Stimulated activated CD4-positive, alpha-beta T cell treated with anti-CD3 and anti-CD28 coated beads, Interleukin-12 subunit alpha, Interleukin-12 subunit beta, amount 100 ng/mL, for 24 hours (primary cell): ENCODE measurements at places on chromosomes 2 and 18.

DNA sequence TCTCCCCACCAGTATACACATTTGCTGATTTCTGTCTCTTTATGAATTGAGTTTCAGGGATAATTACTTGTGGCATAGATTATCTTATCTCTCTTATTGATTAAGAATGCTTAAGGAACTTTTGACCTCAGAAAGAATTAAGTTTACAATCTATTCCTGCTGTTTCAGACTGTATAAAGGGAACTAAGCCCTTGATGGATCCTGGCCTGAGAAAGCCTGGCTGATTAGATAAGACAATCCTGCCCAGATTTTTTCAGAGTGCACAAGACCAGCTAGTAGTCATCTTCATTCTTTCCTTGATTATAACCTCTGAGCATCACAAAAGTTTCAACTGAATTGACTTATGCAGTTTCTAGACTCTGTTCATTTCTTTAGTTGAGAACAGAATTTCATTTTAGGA is 22.7 kb upstream of the TFPI start:
- DNase-seq = no peak

GRCh38 chr18:74511823-74512222 is 15.7 kb downstream of the CNDP2 start:
- no peak for DNase-seq

DNA sequence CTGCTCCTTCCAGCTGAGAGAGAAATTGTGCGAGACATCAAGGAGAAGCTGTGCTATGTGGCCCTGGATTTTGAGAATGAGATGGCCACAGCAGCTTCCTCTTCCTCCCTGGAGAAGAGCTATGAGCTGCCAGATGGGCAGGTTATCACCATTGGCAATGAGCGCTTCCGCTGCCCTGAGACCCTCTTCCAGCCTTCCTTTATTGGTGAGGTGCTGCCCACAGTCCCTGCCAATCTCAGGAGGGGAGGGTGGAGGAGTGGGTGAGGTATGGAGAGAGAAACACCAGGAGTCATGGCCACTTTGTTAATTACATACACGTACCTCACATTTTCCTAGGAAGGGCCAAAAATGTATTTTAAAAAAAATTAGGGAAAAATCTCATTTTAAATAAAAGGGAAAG is 12.0 kb upstream of the DGUOK start:
- no peak for DNase-seq

GRCh38 chr2:65550246-65550645 is 117.8 kb upstream of the SPRED2 start:
- no peak for DNase-seq

DNA sequence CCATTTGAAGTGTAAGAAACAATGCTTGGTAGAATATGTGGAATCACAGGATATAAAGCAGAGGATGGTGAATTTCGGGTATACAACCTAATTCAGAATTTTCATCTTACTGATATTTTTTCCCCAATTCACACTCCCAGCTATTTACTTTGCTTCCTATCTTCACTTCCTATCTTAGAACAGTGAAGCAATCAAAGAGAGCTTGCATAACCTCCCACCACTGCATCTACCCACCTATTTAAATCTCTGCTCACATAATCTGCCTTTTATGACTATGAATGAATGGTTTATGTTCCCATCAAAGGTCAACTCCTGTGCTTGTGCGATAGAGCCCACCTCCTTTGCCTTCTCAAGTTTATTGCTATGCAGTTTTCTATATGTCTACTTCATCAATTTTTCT is 3.3 kb downstream of the RMDN2 start:
- DNase-seq = no peak

- no peak for DNase-seq
These were observed 181.3 kb upstream of the AGAP1 start for GRCh38 chr2:235312571-235312970.

DNA sequence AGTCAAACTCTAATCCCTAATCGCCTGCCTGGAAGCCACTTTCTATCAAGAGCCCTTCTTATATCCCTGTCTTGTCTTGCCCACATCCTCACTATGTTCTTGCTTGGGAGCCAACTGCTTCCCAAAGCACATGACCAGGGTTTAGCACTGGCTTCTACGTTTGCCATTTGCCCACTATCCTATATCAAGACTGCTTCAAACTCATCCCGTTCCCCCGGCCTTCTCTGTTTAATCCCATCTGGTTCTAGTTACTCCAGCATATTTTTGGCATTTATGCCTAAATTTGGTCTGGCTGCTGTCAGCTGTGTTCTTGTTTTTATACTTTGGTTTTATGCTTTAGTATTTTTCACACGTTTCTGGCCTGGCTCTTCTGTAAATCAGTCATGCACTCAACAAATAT is 40.2 kb downstream of the POLR1A start:
- no peak for DNase-seq

DNA sequence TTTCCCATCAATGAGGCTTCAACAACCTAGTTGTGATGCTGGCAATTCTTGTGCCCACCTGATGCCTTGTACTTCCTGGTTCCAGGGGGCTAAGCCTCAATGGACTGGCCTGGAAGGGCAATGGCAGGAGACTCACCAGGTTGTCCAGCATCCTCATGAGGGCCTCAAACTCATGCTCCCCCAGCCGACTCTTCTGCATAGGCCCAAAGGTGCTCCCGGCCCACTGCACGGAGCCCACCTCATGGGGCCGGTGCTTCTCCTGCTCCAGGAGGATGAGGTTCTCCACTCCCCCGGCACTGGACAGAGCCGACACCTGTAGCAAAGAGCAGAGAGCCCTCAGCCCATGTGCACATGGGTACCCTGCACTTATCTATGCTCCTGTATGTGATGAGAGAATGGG is 84.5 kb downstream of the ADD2 start:
- no peak for DNase-seq

GRCh38 chr2:15640261-15640711 is 48.6 kb downstream of the DDX1 start:
- no peak for DNase-seq

- DNase-seq = no peak
These were observed 390.3 kb downstream of the GPD2 start for GRCh38 chr2:156826341-156826933.

GRCh38 chr2:40284797-40285196 is 167.1 kb downstream of the SLC8A1 start:
- DNase-seq = no peak

- no peak for DNase-seq
These were observed 36.7 kb downstream of the LMAN2L start for GRCh38 chr2:96703021-96703751.

DNA sequence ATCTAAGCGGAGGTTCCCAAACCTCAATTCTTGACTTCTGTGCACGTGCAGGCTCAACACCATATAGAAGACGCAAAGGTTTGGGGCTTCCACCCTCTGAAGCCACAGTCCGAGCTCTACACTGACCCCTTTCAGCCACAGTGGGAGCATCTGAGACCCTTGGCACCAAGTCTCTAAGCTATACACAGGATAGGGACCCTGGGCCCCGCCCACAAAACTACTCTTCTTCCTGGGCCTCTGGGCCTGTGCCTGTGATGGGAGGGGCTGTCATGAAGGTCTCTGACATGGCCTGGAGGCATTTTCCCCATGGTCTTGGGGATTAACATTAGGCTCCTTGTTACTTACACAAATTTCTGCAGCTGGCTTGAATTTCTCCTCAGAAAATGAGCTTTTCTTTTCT is 1374.1 kb upstream of the NXPH2 start:
- no peak for DNase-seq

DNA sequence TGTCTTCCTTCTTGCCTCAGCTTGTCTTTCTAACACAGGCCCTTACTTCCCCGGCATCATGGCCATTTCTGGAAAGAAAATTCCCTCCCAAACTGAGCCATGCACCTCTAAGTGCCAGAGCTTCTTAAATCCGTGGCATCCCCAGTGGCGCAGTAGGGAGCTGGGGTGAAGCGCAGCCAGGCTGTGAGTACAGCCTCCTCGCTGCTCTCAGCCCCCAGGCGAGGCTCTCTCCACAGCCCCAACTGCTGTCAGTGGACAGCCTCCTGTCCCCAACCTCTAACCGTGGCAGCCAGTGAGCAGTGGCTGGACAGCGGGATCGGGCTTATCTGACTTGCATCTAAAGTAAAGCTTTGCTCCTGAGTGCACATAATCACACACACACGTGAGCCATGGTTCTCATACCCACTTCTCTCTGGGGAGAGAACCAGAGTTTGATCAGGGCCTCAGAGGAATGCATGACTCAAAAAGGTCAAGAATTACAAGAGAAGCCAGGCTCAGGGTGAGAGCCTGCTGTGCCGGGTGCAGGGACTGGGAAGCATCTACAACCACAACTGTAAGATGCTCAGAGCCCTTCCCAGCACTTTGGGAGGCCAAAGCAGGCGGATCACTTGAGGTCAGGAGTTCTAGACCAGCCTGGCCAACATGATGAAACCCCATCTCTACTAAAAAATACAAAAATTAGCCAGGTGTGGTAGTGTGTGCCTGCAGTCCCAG is 50.7 kb downstream of the SFXN5 start:
- no peak for DNase-seq

DNA sequence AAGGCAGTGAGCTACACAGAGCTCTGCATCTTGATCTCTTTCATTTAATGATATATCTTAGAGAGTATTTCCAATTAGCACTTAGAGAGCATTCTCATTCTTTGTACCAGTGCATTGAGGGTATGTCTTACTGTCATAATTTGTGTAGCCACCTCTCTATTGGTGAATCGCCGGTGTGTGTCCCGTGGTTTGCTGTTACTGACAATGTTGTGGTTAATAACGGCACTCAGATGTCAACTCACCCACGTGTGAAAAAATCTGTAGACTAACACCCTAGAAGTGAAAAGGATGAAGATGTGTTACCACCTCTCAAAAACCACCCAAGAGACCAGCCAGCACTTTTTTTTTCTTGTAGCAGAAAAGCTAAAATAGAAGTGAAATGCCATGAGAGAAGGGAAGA is 37.1 kb downstream of the TEX51 start:
- DNase-seq = no peak

- no peak for DNase-seq
These were observed 298.8 kb downstream of the SP3 start for GRCh38 chr2:173666171-173666888.

DNA sequence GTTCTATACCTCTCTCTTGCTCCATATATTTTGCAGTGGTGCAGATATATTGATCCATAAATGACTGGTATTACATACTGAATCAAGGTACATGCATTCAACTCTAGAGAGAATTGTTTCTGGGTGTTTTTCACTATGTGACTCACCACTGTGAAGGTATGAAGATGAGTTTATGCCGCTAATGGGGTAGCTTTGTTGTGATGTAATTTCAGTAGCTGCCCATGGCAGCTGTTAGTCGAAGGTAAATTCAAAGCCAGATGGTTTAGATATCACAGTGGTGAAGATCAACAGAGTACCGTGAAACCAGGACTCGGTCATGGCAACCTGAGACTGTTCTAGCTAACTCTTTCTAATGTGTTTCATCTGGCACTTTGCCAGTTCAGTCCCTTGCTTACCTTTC is 50.4 kb downstream of the PKP4 start:
- no peak for DNase-seq
